ENCODE measurements at places on chromosomes 6 and 20. TPM values are rescaled to one million over a fixed set of nuclear protein-coding genes. Genes with fewer than 3 reads are reported as not detected.

Gene ENTPD6
- 16.1 TPM for total RNA-seq

Gene EPPIN
- total RNA-seq = 6.3 TPM

Gene SNAP25
- total RNA-seq = 6.7 TPM

Gene SLC22A7
- total RNA-seq = not detected

Gene SLC26A8
- 3.1 TPM for total RNA-seq

Gene FANCE
- total RNA-seq = 5.1 TPM

Gene SEMG1
- 6.0 TPM for total RNA-seq

Gene DUSP15
- total RNA-seq = 6.0 TPM

Gene ULBP1
- total RNA-seq = 1.2 TPM

- DNase-seq = no peak
Measured at GRCh38 chr6:33965766-33966165, 162.0 kb upstream of the MLN start.

- DNase-seq = no peak
Measured at GRCh38 chr6:38815250-38815649, 100.1 kb downstream of the DNAH8 start.

DNA sequence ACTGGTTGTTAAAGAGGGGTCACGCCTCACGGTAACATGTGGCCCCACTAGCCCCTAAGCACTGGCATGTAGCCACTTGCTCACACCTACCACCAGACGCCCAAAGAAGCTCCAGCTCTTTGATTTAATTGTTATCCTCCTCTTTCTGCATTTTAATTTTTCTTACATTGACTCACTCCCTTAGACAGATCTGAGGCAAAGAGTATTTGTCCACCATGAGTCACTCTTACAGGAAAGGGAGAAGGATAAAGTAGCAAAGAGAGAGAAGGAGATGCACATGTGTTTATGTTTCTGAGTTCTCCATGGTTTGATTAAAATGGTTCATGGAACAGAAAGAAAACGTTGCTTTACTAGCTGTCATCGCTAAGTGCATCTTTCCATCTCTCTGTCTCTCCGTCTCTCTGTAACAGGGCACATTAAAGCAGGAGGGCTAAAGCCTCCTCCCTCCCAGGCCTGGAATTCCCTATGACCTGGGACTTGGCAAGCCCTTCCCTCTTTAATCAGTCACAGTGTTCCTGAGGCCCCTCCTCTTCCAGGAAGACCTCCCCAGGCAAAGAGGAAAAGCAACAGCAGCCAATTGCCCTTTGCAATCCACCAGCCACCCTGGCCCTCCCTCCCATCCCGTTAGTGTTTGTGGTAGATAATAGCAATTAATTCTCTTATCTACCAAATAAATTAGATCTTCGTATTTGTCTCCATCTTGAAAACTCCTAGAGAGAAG lies 112.8 kb upstream of the TSHZ2 start:
- peak; percentile 43 for DNase-seq

DNA sequence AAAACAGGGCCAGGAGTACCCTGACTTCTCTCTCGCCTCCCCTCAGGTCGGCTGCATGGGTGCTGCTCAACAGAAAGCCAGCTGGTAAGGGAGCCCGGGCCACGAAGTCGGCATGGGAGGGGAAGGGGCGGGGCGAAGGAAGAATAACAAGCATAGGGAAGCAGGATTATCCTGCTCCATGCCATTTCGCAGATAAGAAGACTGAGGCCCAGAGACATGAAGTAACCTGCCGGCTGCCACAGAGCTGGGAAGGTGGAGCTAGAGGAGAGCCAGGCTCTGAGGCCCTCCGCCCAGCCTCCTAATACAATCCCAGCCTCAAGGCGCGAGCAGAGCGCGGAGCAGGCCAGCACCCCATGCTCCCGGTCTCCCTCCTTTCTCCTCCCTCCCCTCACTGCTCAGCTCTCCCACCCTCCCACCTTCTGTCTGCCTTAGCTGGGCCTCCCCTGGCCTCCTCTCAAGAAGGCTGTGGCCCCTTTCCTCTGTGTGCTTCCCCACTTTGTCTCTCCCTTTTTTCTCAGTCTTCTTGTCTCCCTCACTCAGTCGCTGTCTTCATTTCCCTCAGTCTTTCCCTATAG lies 13.2 kb upstream of the HMGA1 start:
- no peak for DNase-seq

GRCh38 chr6:14626556-14626955 lies 509.0 kb downstream of the CD83 start:
- no peak for DNase-seq

GRCh38 chr6:158603261-158604047 lies 41.1 kb downstream of the DYNLT1 start:
- DNase-seq = no peak

GRCh38 chr6:5211492-5211891 lies 49.3 kb downstream of the LYRM4 start:
- DNase-seq = no peak

DNA sequence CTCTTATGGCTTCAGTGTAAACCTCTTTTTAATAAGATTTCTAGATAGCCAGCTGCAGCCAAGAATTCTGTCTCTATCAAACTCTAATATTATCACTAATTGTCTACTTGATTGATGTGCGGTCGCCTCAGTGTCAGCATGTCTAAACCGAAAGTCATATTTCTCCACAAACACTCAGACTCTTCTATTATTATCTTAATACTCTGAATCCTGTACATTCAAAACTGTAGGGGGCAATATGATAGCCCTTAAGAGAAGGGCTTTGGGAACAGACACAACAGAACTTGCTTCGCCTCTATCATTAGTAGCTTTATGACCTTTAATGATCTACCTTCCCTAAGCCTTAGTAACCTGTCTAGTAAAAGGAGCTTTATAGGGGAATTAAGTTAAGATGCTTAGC lies 379.7 kb upstream of the PTCHD4 start:
- DNase-seq = no peak

DNA sequence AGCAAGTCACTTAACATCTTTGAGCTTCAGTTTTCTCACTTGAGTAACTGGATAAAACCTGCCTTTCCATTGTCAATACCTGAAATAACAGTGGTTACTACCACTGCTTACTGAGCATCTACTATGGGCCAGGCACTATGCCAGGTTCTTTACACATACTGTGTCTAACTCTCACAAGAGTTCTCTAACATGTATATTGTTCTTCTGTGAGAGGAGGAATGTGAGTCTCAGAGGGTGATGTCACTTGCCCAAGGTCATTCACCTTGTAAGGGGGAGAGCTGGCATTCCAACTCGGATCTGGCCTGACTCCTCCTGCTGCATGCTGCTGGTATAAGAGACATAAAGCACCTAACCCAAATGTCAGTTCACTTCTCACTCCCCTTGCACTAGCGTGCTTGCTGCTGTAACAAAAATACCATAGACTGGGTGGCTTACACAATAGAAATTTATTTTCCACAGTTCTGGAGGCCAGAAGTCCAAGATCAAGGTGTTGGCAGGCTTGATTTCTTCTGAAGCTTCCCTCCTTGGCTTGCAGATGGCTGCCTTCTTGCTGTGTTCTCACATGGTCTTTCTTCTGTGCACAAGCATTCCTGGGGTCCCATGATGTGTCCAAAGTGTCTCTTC lies 21.9 kb upstream of the SGK2 start:
- no peak for DNase-seq
